CD4-positive, alpha-beta T cell treated with Interleukin-4 for 1 hour (primary cell): ENCODE measurements at places on chromosomes 4 and X.

GRCh38 chrX:9832811-9833210 is 46.6 kb downstream of the SHROOM2 start:
- no peak for DNase-seq

DNA sequence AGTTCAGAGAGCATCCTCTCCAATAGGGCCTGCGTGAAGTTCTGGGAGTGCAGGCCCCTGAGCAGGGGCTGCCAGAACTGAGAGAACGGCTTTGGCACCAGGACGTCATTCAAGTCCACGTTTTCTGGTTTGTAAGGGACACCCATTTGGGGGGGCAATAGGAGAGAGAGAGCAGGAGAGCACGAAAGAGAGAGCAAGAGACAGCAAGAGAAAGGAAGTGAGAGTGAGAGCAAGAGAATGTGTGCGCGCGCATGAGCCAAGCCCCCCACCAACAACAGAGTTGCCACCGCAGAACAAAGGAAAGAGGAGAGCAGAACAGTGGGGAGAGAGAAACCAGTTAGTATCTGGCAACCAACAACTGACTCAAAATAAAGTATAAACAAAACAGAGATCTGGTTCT is 10.4 kb downstream of the LAS1L start:
- no peak for DNase-seq

DNA sequence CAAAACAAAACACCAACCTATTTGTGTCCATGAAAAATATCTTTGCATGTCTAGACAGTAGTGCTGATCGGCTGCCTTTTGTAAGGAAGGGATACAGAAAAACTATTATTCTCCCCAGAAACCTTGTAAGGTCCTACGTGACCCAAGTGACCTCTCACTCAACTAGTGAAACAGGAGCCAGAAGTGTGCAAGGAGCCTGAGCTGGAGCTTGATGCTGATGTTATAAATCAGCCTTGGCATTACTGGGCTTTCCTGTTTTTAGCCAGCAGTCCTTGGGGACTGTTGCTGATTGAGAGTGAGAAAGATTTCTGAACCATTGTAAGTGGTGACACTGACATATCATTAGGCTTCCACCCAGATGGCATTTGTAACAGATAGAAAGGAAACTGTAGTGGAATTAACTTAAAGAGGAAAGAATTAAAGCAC is 100.8 kb upstream of the LIMCH1 start:
- DNase-seq, result no peak

DNA sequence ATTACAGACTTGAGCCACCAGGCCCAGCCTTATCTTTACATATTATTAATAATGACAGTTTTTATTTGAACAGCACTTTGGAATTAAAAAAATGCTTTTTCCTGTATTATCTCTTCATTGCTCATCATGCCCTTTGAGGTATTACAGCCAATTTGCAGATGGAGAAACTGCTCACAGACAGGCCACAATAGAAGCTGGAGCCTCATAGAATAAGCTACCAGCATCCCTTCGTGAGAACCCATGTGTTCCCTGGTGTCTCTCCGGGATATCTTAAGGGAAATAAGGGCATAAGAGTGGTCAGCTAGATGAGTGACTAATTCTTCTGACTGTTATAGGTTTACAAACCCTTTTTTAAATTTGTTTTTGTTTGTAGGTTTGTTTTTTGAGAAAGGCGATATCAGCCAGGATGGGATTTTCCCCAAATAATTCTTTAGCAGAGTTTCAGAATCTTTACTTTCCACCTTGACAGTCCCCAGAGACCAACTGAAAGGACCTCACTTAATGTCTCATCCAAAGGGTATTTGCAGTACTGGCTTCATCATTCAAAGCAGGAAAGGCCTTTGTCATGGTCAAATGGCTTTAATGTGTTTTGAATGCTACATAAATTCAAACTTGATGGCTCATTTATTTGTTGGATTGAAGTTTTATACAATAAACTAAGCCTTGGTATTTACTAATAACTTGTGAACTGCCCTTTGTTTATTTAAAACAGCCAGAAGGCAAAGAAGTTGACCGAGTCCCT is 48.0 kb upstream of the SOD3 start:
- no peak for DNase-seq

- DNase-seq, result no peak
Measured at GRCh38 chrX:22746081-22746480, 253.7 kb upstream of the DDX53 start.

DNA sequence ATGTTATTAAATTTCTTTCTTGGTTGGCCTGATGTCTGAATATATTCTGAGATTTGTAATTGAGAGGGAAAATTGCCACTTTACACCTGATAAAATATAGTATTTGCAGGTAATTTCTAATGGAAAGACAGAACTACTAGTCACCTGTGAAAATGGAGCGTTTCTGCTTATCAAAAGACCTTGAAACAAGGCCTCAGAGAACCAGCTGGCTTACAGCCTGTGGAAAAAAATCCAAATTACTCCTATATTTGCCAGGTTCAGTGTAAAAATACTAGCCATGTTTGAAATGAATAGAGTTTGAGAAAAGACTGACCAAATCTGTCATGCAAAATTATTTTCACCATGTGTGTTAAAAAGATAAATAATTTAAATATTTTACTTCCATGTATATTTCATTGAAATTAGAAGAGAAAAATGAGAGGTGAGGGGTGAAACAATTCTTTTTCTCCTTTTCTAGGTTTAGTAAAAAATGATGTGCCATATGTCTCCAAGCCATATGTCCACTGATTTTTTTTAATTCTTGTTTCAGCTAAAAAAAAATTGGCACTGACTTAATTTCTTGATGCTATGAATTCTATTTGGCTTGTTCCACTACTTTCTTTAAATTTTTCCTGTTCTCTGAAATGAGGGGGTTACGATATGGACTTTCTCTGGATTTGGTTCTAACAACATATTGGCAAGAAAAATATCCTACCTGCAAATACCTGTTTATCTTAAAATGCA is 464.9 kb downstream of the GRXCR1 start:
- DNase-seq, result no peak

- DNase-seq, result no peak
Measured at GRCh38 chr4:137384476-137384875, 147.8 kb downstream of the PCDH18 start.

GRCh38 chr4:23999714-24000469 is 110.0 kb upstream of the PPARGC1A start:
- DNase-seq, result no peak

DNA sequence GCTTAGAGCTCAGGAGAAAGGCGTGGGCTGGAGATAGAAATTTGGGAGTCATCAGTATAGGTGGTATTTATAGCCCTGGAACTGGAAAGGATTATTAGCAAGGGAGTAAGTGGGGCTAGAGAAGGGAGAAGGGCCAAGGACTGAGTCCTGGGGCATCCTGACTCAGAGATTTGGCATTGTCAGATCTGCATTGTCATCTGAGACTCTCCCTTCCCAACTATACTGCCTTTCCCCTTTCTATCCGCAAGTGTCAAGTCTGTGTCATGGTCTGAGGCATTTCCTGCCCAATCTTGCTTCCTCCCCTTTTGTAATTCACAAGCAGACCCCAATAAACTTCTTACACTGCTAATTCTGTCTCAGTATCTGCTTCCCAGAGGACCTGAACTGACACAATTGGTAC is 24.4 kb upstream of the SLC25A43 start:
- DNase-seq, result no peak

- no peak for DNase-seq
Measured at GRCh38 chr4:97370568-97370967, 772.7 kb downstream of the STPG2 start.

DNA sequence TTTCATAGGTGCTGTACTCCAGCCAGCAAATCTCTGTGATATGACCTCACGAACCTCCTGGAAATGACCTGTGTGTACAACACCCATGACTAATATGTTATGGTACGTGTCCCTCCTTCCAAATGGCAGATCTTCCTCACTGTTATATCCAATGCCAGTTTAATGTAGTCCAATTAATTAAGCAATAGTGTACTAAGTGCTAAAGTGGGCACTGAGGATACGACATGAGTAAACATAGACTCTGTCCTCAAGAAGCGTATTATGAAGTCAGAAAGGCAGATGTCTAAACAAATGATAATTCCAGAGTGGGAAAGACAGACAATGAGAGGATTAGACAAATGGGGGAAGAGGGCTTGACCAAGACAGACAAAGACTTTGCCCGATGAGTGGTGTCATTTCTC is 33.9 kb downstream of the GPRIN3 start:
- no peak for DNase-seq

- DNase-seq, result no peak
Measured at GRCh38 chrX:47815901-47816845, 20.5 kb upstream of the ZNF81 start.

- DNase-seq, result no peak
Measured at GRCh38 chrX:115650916-115651315, 89.9 kb downstream of the PLS3 start.

- no peak for DNase-seq
Measured at GRCh38 chr4:82247629-82248028, 126.2 kb downstream of the HNRNPD start.

- no peak for DNase-seq
Measured at GRCh38 chr4:79881407-79881806, 191.6 kb downstream of the ANTXR2 start.

GRCh38 chrX:38357747-38358673 is 5.6 kb downstream of the OTC start:
- no peak for DNase-seq
